Cortex of kidney (tissue), 1 donor: ENCODE measurements at places on chromosomes 16 and 17.

DNA sequence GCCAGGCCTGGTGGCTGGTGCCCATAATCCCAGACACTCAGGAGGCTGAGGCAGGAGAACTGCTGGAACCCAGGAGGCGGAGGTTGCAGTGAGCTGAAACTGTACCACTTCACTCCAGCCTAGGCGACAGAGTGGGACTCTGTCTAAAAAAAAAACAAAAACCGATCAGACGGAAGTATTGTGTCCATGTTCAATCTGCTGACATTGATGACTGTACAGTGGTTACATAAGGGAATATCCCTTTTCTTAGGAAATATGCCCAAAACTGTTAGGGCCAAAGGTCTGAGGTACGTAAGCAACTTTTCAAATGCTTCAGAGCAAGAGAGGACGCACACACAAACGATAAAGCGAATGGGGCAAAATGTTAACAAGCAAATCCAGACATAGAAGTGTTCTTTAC is 69.8 kb upstream of the DNAH17 start:
- DNase-seq = no peak

GRCh38 chr16:86611941-86612340 is 33.6 kb downstream of the FOXL1 start:
- no peak for DNase-seq

DNA sequence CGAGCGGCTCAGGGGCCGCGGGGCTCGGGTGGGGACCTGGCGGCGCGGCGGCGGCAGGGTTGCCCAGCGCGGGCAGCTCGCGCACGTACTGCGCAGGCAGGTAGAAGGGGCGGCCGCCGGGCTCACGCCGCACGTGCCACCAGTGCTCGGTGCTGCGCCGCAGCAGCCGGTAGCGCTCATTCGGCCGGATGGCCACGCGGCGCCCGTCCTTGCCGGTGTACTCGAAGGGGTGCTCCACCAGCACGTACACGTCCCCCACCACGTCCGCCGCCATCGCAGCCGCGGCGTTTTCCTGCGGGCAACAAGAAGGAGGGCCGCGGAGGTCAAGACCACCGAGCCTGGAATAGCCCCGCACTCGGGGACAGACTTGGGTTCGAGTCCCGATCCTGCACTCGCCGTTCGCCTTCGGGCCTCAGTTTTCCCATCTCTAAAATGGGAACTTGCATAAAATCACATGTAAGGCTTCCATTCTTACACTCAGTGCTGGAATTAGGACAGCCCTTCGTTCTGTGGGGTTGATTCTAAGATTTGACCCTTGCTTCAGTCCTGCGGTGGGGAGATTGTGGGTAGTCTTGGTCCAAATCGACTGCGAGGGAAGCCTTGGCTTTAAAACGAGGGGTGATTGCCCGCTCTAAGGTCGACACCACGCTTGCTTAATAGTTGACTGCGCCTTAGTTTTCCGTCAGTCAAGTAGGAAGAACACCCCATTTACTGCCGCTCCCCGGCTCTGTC is 2.5 kb downstream of the ARHGAP27 start:
- no peak for DNase-seq

DNA sequence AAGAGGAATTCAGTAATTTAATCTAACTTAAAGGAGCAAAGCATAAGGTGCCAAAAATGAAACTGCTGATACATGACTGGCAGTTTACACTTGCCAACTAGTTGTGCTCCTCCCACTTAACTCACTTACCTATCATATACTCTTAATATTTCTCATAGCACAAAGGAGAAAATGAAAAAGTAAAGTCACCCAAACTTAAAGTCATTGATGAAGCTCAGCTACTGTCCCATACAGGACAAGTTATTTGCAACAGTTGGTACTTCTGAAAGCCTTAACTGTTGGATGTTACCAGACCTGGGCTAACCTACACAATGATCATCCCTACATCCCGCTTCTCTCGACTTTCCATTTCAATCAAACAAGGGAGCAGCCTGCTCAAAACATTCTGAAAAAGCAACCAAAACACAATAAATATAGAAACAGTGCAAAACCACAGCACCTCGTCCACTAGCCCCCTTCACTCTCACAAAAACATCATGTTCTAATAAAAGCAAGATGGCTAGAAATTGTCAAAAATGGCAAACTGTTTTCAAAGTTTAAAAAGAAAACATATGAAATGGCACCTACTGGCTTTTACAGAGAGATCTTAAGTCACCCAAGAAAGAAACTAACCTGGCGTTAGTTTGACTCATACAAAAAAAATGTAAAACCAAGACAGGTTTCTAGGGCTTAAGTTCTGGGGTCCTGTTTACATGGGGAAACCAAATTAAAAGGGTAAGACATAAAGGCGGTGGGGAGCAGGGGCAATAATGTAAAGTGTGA is 868 bp downstream of the MED13 start:
- no peak for DNase-seq

GRCh38 chr17:81395600-81396277 is 482 bp downstream of the BAHCC1 start:
- no peak for DNase-seq

GRCh38 chr16:67001726-67002125 is 13.3 kb downstream of the CES4A start:
- no peak for DNase-seq
